ENCODE measurements at places on chromosomes 5 and 9.
A peak's percentile ranks its signal among the peaks of the same experiment; 100 is the strongest.

- no peak overlapping the region for H3K27ac ChIP-seq
- DNase-seq, result no peak
- H3K4me3 ChIP-seq, result no peak overlapping the region
- no peaks in the 10 kb centered on the region for H3K4me1 ChIP-seq
- H3K27me3 ChIP-seq, result no peaks in the 10 kb centered on the region
- no peaks in the 10 kb centered on the region for H3K36me3 ChIP-seq
These were observed 53.9 kb downstream of the CSNK1A1 start for GRCh38 chr5:149497357-149497756.

- no peaks in the 10 kb centered on the region for H3K36me3 ChIP-seq
- no peak overlapping the region for H3K27ac ChIP-seq
- no peak overlapping the region for H3K4me3 ChIP-seq
- peaks cover 21% of the 10 kb centered on the region for H3K4me1 ChIP-seq
- peak; percentile 56 for DNase-seq
These were observed 2.1 kb upstream of the RFESD start for GRCh38 chr5:95644351-95645042.

DNA sequence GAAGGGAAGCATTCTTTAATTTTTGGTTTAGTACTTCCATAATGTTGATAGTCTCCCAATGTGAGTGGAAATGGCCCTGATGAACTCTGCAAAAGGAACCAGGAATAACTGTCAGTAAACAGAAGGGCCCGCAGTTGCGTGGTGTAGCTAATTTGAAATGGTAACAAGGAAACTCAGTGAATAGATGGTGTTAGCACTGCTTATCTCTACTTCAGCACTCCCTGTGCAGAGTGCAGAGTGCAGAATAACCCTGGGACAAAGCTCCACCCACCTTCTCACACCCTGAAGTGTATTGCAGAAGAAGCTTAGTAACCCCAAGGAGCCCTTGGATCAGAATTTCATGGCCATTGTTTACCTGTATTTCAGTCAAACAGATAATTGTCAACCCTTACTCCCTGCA is 158.9 kb downstream of the PCSK5 start:
- no peak for DNase-seq
- no peaks in the 10 kb centered on the region for H3K27me3 ChIP-seq
- no peaks in the 10 kb centered on the region for H3K36me3 ChIP-seq
- H3K4me3 ChIP-seq, result no peak overlapping the region

DNA sequence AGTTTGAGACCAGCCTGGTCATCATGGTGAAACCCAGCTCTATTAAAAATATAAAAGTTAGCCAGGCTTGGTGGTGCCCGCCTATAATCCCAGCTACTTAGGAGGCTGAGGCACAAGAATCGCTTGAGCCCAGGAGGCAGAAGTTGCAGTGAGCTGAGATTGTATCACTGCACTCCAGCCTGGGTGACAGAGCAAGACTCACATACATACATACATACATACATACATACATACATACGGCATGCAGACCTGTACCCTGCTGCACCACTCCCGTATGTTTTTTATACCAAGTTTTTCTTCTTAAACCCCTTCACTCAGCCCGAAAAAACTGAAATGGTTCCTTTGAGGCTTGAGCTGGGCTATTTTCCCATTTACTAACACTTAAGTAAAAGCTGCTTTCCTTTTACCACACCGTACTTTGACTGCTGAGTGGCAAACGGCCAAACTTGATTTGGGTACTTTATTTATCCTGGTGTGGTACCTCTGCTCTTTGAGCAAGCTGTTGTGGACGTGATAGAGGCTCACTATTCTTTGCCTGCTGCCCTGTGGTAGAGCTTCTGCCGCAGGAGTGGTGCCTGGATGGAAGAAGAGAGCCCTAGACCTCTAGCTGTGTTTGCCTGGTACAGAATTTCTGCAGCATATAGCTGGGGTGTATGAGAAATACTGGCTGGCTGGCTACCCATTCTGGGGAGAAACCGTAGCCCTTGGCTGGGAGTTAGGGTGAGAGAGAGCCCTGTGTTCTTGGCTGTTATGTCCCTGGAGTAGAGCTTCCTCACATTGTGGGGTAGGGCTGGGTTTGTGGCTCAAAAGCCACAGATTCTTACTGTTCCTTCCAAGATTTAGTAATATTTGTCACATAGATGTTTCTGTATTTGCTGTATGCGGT is 19.4 kb downstream of the IPO11 start:
- no peak overlapping the region for H3K4me3 ChIP-seq
- H3K4me1 ChIP-seq, result no peaks in the 10 kb centered on the region
- H3K27me3 ChIP-seq, result no peaks in the 10 kb centered on the region
- H3K27ac ChIP-seq, result peak overlapping the region; percentile 54
- DNase-seq, result no peak

GRCh38 chr5:179439181-179439985 is 94.1 kb upstream of the ADAMTS2 start:
- H3K27me3 ChIP-seq, result no peaks in the 10 kb centered on the region
- H3K27ac ChIP-seq, result no peak overlapping the region
- H3K36me3 ChIP-seq, result no peaks in the 10 kb centered on the region
- no peak overlapping the region for H3K4me3 ChIP-seq
- no peaks in the 10 kb centered on the region for H3K4me1 ChIP-seq
- no peak for DNase-seq

- no peaks in the 10 kb centered on the region for H3K36me3 ChIP-seq
- H3K27ac ChIP-seq, result peak overlapping the region; percentile 32
- no peak for DNase-seq
- peak overlapping the region; percentile 73 for H3K4me3 ChIP-seq
- H3K4me1 ChIP-seq, result peaks cover 36% of the 10 kb centered on the region
These were observed 247.7 kb upstream of the ANKRD55 start for GRCh38 chr5:56480705-56481427.
